NCI-H446 (cell line): ENCODE measurements at places on chromosomes 7 and 10.

- DNase-seq = peak; percentile 65
These were observed 34.5 kb upstream of the MEOX2 start for GRCh38 chr7:15720849-15721471.

DNA sequence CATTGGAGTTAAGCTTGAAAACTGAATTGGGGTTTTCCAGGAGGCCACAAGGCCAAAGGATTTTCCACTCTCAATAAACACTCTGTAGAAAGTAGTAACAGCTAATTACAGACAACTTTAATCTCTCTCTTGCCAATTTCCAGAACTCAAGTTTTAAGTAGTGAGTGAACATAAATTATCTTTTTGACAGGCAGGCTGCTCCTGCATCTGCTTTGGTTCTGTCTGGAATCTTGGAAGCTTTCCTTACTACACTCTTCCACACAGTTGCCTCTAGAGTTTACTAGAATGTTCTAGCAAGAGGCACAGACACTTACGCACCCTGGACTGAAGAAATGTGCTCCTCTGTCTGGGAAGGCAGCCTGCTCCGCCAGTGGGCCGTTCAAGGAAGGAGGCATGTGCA is 90.5 kb upstream of the WAC start:
- no peak for DNase-seq

- DNase-seq = no peak
These were observed 105.5 kb upstream of the FAM204A start for GRCh38 chr10:118447478-118448270.

GRCh38 chr7:125563557-125563956 is 633.9 kb upstream of the POT1 start:
- peak; percentile 61 for DNase-seq

DNA sequence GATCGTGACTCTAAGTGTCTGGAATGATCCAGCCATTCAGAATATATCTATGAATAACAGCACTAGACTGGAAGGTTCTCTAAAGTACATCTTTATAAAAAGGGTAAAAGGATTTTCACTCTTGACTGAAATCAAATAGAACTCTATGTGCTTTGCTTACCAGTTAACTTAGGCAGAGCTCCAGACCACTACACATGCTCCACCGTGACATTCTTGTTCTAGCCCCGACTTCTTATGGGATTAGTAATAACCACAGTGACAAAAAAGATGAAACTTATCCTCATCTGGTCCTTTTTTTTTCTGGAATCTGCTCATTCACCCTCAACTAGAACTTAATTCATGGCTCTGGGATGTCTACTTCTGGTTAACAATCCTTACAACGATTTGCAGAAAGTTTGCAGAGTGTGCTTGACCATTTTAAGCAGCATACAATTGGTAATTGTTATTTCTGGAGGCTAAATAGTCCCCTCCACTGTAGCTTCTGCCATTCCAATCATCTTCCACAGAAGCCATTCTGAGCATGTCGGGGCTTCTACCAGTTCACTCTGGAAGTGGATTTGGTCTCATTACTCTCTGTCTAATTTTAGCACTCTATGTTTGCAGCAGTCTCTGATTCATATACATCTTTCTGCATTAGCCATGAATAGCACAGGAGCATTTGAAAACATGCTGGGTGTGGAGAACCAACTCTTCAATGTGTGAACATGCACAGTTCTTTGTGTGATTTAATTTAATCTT is 163.7 kb upstream of the CDC14C start:
- DNase-seq = no peak

GRCh38 chr10:52940921-52941320 is 168.3 kb upstream of the MBL2 start:
- DNase-seq = no peak

GRCh38 chr7:132817949-132818348 is 241.7 kb upstream of the PLXNA4 start:
- DNase-seq = no peak

DNA sequence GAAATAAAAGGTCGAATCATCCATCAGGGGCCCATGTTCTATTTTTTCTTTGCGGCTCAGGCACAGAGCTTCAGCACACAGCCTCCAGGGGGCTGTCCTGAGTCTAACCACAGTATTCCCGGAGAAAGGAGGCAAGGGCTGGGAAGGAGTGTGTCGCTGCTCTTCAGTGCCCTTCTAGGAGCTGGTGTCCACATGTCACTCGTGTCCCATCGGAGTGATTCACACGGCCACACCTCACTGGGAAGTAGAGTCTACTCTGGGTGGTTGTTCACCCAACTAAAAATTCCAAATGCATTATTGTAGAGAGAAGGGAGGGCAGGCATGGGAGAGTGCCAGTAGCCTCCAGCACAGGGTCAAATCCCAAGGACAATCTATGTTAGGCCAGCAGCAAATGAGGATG is 114.8 kb upstream of the LANCL2 start:
- DNase-seq = no peak

- no peak for DNase-seq
These were observed 671 bp upstream of the ATAD1 start for GRCh38 chr10:87818505-87819288.

GRCh38 chr7:80187279-80187678 is 52.6 kb downstream of the GNAI1 start:
- DNase-seq = no peak

DNA sequence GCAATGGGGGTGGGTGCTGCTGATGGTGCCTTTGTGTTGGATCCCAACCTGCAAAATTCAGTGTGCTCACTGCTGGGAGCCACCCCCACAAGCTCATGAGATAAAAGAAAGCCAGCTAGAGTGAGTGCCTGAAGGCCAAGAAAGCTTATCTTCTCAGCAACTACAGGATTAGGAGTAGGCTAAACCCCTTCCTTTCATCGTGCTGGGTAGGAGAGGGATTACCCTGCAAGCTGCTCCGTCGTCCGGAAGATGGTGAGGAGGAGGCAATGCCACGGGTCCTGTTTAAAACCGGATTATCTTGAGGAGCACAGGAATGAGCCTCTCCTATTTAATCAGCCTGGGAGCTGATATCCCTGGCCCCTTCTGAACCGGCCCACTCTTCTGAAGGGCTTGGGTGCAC is 258.0 kb downstream of the GALNT17 start:
- DNase-seq = no peak

GRCh38 chr7:27808626-27809025 is 68.7 kb downstream of the TAX1BP1 start:
- no peak for DNase-seq

- no peak for DNase-seq
These were observed 51.2 kb upstream of the SORCS1 start for GRCh38 chr10:107215681-107216080.

- DNase-seq = no peak
These were observed 125.6 kb downstream of the FAM53B start for GRCh38 chr10:124618470-124619073.

GRCh38 chr10:11275651-11276050 is 258.0 kb downstream of the CELF2 start:
- no peak for DNase-seq

DNA sequence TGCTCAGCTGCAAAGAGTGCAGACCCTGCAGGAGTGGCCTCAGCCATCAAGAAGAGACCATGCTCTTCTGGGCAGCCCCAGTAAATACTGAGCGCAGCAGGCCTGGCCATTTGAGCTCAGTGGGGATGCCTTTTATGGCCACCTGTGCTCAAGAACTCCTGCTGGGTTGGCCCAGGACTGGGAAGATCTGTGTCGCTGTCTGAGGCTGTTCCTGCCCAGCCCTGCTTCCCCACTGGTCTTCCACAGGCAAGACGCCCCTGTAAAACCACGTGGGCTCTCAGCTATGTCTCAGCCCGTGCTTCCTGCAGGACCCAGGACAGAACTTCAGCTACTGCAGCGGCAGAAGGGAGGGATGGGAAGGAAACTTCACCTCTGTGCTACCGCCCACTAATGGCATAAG is 10.5 kb upstream of the PPIF start:
- no peak for DNase-seq

DNA sequence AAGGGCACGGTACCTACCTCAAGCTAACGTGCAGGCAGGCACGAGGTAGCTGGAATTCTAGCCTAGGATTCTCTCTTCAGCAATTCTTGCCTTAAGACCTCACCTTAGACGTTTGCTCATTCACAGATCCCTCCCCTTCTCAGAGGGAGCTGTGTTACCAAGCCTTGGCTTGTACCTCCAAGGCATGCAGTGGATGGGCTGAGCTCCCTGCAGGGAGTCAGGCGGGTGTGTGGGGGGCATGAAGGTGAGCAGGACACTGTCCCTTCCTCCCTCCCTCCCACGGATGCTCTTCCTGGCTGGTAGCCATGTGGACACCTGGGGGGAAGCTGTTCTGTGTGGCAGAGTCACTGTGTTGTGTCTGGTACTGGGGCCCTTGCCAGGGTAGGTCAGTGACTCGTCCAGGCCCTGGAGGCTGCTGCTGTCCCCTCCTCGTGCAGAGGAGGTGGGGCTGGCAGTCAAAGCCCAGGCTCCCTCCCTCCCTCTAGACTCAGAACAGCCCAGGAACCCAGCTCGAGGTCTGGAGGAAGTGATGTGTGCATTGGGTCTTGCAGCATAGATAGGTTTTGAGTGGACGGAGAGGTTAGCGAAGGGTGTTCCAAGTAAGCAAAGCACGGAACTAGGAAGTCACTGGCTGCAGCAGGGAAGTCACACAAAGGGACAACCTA is 222.2 kb upstream of the SH2B2 start:
- no peak for DNase-seq

DNA sequence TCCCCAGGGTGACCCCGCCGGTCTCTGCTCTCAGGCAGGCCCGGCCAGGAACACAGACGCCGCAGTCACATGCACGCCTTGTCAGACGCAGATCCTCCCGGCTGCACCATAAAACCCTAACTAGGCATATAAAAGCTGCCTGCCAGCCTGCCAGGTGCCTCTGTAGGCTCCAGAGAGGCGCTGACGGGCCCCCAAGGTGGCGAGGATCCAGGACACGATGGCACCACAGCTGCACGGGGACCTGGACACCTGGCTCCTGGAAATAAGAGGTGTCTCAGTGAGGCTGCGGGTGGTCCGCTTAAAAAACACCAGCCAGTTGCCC is 21.9 kb upstream of the GDF10 start:
- DNase-seq = no peak

- DNase-seq = no peak
These were observed 3.9 kb upstream of the NRF1 start for GRCh38 chr7:129607471-129608120.

- no peak for DNase-seq
These were observed 7.9 kb downstream of the NUB1 start for GRCh38 chr7:151349507-151349853.

DNA sequence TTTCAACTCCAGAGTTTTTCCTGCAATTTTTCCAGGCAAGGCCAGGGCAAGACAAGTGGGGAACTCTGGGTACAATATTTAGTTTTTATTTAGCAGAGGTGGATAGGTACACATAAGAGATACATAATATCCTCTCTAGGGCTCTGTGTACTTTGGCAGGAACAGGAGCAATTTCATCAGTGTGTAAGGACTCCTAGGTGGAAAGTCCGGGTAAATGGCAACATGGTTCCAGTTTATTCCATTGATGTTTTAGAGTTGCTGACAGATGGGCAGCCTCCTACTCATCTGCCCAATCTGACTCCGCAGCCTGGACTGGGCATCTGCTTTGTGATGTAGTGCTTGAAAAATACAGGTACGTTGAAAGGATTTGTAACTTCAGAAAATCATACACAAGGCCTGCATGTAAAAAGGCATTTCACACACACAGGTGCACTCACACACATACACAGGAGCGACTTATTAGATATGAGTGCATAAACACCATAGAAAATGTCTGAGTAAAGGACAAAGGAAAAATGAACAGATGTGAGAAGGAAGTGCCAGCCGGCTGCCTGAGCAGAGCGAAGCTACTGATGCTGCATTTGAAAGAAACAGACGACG is 5.7 kb downstream of the PON1 start:
- DNase-seq = peak; percentile 1

- no peak for DNase-seq
These were observed 3.0 kb upstream of the TMEM184A start for GRCh38 chr7:1558841-1559625.

GRCh38 chr10:6145166-6145987 is 56.5 kb downstream of the RBM17 start:
- DNase-seq = peak; percentile 43

GRCh38 chr10:71882813-71883659 is 32.0 kb upstream of the PSAP start:
- no peak for DNase-seq

- DNase-seq = peak; percentile 8
These were observed 10.5 kb downstream of the ARHGAP22 start for GRCh38 chr10:48594371-48594770.

DNA sequence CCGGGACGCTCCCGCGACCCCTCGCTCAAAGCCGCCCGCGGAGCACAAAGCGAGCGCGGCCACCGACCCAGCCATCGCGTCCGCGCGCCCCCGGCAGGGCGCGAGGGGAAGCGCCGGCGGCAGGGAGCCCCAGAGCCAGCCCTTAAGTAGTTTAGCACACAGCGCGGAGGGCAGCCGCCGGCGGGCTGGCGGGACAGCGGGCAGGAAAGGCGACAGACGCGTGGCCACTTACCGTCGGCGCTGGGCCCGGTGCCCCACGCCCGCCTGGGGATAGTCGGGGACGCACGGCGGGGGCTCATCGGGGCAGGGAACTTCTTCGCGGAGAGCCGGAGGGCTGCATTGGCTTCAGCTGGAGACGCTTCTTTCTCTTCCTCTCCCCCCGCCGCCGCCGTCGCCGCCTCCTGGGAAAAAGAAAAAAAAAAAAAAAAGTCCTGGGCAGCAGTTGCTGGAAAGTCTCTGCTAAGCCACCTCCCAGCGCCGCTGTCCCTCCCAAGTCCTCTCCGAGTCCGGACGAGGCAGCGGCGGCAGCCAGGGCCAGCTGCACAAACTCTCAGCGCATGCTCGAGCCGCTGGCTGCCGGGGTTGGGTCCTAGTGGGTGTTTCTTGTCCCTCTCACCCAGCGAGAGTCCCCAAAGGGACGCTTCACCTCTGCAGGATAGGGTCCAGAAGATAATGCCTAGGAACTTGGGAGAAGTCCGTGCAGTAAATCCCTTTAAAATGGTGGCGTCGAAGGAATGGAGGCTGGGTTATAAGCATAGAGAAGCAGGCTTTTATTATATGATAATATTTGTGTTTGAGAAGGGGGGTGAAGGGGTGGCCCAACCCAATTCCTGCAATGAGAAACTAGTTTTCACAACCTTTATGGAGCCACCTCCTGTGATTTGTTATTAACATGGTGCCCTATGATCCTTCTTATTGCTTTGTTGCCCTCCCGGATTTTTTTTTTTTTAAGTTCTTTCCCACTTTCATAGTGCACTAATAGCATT is at the start of gene TSPAN12:
Gene TSPAN12, minus strand, starts transcription at position 557 of the 986 bp plus-strand sequence. CDS start 1,381 bp downstream, outside the sequence.
- DNase-seq = peak; percentile 39

GRCh38 chr7:54823776-54824175 is 64.8 kb upstream of the SEC61G start:
- DNase-seq = no peak

- DNase-seq = no peak
These were observed 1.0 kb downstream of the LRRC17 start for GRCh38 chr7:102913826-102914225.

GRCh38 chr10:114019226-114019625 is 24.4 kb upstream of the ADRB1 start:
- no peak for DNase-seq
